ENCODE measurements at places on chromosomes 11 and 22. TPM values are rescaled to one million over a fixed set of nuclear protein-coding genes. Genes with fewer than 3 reads are reported as not detected.

Gene SLC29A2
- 28.3 TPM for total RNA-seq

Gene ISX
- total RNA-seq: not detected

DNA sequence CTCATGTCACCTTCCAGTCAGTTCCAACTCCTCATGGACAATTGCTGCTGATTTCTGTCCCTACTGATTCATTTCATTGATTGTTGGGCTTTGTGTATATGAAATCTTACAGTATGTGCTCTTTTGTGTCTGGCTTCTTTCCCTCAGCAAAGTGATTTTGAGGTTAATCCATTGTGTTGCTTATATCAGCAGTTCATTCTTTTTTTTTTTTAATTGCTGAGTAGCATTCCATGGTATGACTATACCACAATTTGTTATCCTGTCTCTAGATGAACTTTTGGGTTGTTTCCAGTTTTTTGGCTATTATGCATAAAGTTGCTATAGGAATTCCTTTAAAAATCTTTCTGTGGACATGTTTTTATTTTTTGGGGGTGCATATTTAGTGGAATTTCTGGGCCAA is 59.9 kb downstream of the NXPE1 start:
- no peak for DNase-seq

Gene TSGA10IP
- total RNA-seq: not detected

GRCh38 chr11:109416601-109417000 is 5.4 kb upstream of the C11orf87 start:
- DNase-seq: no peak

DNA sequence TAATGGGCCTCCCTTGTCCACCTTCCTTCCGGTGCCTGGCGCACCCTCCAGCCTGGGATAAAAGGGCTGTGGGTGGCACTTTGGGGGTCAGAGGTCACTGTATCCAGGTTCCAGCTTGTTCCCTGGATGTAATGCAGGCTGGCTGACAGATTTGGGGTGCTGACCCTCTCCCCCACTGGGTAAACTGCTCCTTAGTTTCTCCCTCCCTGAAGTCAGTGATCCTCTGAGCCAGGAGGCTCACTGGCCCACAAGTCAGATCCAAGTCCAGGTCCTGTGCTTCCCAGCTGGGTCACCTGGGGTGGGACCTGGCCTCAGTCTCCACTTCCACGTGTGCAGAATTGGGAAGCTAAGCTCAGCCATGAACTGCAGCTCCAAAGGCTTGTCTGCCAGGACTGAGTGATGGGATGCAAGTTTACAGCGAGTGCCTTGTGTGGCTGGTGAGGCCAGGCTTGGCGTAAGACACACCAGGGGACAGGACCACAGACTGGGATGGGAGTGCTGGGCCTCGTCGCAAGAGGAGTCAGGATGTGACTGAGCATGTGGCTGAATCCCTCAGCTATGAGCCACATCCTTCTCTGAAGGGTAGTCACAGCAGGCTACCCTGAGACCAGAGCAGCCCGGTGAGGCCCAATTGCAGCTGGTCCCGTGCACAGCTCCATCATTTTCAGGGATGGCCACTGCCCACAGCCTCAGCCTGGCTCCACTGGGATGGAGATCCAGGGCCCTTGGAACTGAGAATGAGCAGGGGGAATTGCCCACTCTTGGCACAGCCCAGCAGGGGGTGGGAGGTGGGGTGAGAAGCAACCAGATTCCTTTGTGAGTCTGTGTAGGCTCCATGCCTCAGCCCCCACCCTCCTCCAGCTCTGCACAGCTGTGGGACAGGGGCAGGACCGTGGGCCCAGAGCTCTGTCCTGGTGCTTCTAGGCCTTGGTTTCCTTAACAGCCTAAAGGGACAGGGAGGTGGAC is 7.2 kb downstream of the SHISA8 start:
- DNase-seq: no peak

DNA sequence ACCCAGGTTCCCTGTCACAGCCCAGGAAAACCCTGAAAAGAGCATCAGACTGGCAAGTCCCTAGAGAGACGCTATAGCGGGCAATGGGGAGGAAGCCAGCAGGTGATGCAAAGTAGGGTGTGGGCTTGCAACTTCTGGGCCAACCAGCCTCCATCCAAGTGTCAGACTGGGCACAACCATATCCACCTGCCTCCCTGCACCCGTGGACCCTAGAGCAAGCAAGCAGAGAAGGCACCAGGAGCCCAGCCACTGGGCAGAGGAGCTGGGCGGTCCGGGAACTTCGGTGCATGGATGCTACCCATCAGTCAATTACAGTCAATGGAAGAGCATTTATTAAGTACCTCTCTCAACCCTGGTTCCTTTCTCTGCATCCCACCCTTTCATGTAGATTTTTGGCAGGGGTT is 2.8 kb downstream of the NECTIN1 start:
- DNase-seq: no peak

Gene APLNR
- not detected for total RNA-seq
